ENCODE measurements at places on chromosomes 3 and 15.

GRCh38 chr3:137642831-137643230 is 121.3 kb upstream of the SOX14 start:
- DNase-seq = peak; percentile 12

GRCh38 chr3:143596957-143597642 is 251.2 kb downstream of the SLC9A9 start:
- DNase-seq = peak; percentile 77

GRCh38 chr3:194983121-194983520 is 287.8 kb downstream of the XXYLT1 start:
- no peak for DNase-seq

- no peak for DNase-seq
Measured at GRCh38 chr15:78617516-78617915, 3.3 kb downstream of the CHRNA3 start.

GRCh38 chr3:28978092-28978491 is 302.8 kb upstream of the RBMS3 start:
- no peak for DNase-seq

DNA sequence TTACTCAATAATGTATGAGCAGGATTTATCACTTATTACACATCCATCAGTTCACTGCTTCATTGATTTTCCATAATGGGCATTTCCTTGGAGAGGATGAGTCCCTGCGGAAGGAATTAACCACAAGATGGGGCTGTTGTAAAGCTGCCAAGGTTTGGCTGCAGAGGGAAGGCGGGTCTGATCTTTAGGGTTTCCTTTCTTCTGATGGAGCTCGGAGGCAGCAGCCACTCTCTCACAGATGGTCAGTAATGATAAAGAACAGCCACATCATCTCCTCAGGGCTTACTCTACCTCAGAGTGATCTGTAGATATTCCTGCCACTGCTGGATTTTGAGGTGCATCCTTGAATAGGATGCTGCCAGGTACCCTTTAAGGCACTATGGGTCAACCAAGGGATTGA is 115.2 kb downstream of the USP13 start:
- DNase-seq = peak; percentile 1

DNA sequence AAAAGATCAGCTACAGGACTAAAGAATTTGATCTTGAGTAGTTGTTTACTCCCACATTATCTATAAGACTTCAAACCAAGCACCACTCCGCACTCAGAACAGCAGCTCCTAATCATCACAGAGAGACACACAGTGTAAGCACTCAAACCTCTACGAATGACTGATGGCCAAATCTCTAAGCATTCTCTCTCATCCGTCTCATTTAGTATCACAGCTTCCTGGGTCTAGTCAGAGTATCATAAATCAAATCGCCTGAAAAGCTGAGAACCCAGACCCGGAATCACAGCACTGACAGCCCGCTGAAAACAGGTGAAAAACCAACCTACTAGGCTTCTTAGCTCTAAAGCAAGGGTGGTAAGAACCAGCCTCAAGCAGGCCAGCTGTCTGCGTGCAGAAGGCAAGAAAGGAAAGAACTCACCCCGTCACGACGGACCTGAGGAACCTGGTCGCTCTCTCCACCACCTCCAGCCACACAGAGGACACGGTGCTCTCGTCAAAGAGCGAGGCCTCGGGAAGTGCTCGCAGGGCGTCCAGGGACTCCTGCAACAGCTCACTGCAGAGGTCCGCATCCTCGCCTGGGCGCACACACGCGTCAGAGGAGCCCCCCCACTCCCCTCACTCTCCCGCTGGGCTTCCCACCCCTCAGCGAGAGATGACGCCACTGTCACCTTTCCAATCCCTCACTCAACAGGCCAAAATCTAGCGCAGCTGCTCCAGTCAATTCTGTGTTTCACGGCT is 47.9 kb downstream of the HERC2 start:
- no peak for DNase-seq

- no peak for DNase-seq
Measured at GRCh38 chr15:41879321-41879845, 14.5 kb downstream of the SPTBN5 start.

- DNase-seq = peak; percentile 37
Measured at GRCh38 chr3:134249935-134250716, 533 bp downstream of the RYK start.

DNA sequence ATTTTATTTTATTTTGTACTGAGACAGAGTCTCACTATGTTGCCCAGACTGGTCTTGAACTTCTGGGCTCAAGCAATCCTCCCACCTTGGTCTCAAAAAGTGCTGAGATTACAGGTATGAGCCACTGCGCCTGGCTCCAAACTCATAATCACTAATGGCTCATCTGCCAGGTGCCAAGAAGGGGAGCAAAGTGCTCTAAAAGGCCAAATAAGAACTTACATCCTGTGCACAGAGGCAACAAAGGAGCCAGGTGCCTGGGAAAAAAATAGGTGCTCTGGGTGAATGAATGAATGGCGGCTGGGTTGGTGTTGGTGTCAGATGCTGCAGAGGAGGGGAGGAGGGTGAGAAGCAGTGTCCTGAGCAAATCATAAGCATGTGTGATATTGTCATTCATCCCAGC is 25.9 kb upstream of the ADAMTS7 start:
- DNase-seq = no peak

- no peak for DNase-seq
Measured at GRCh38 chr3:86989611-86990010, 1.3 kb downstream of the VGLL3 start.

- DNase-seq = peak; percentile 42
Measured at GRCh38 chr3:46998121-46998851, 18.8 kb downstream of the NBEAL2 start.

Measured in left kidney (tissue), 8 donors.